Endothelial cell (in vitro differentiated cells): ENCODE measurements at places on chromosomes 16 and 17. TPM values are rescaled to one million over a fixed set of nuclear protein-coding genes. Genes with fewer than 3 reads are reported as not detected.

DNA sequence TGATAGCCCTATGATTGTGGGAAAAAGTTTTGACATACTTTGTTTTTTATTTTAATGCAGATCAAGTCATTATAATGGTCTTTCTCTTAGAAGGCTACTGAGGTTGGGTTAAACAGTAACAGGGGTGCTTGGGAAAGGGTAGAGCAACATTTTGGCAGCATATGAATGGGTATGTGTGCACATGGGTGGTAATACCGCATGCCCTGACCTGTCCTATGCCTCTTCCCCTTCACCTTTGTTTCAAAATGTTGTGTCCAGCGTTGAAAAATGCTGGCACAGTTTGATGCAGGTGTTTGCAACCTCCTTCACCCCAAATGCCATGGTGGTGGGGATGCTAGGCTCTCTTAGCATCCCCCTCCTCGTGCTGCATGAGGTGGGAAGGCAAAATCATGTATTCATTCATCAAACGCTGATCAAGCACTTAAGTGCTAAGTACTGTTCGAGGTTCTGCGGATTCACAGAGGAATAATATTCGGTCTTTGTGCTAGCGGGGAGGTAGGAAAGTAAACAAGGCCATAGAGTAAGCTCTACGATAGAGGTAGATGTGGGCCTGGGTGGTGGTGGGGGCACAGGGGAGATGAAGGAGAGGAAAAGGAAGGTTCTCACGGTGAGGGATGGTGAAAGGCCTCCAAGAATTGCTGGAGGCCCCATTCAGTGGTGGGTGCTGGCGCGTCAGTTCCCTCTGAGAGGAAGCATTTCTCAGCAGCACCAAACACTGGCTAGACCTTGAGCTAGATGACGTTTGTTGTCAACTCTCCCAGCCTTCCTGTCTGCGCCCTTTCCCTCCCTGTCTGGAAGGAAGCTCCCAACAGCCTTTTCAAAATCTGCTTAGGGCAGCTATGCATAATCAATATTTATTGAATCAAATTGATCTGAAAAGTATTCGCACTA lies 13.3 kb upstream of the MARCHF10 start:
- no peak for DNase-seq

GRCh38 chr17:10295728-10296343 lies 77.0 kb downstream of the MYH13 start:
- peak; percentile 80 for DNase-seq

GRCh38 chr17:77681861-77682260 lies 276.6 kb upstream of the TNRC6C start:
- no peak for DNase-seq

GRCh38 chr17:39166437-39167335 lies 725 bp upstream of the ARL5C start:
- no peak for DNase-seq

GRCh38 chr17:14760212-14760611 lies 459.3 kb downstream of the HS3ST3B1 start:
- no peak for DNase-seq

DNA sequence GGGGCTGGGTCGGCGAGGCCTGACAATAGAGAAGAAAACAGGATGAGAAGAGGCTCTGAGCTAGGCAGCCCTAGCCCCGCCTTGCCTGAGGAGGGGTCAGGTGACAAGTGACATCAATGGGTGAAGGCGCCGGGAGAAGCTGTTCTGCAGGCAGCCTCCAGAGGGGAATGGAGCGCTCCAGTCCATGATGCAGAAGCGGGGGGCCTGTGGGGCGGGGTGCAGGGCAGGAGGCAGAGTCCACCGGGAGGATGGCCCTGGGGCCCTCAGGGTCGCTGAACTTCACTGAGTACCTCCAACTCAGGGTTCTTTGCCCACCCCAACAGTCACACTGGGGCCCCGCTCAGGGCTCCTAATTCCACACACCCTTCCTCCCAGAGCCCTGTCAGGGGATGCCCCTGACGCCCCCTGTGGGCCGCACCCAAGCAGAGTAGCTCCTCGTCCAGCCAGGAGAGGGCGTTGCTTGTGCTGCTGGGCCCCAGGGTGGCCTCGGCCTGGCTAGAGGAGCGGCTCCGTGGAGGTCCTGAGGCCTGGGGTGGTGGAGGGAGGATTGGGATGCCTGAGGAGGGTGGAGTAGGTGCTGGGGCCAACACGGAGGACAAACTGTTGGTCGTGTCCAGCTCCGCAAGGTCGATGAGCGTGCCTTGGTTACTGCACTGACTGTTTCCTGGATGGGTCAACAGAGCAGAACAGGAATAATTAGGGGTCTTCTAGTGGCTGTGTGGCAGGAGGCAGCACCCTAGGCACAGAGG lies 20.8 kb downstream of the GGA3 start:
- peak; percentile 71 for DNase-seq

GRCh38 chr16:48608452-48608851 lies 1.5 kb downstream of the N4BP1 start:
- no peak for DNase-seq

DNA sequence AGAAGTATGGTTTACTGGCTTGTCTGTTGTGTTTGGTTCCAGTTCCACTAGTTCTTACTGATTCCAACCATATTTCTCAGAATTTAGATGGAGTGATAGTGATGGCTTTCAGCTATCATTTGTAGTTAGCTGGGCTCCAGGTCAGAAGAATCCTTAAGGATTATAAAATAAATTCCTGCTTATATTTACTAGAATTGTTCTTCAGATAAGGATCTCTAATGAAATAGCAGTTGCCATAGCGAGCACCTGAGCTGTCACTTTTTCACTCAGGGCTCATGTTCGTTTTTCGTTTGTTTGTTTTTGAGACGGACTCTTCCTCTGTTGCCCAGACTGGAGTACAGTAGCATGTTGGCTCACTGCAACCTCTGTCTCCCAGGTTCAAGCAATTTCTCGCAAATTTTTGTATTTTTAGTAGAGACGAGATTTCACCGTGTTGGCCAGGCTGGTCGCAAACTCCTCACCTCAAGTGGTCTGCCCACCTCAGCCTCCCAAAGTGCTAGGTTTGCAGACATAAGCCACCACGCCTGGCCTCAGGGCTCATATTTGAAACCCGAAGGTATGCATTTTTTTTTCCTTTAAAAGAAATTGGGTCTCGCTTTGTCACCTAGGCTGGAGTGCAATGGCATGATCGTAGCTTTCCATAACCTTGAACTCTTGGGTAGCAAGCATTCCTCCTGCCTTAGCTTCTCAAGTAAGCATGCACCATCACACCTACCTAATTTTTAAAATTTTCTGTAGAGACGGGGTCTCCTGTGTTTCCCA lies 42.9 kb downstream of the PAFAH1B1 start:
- no peak for DNase-seq

DNA sequence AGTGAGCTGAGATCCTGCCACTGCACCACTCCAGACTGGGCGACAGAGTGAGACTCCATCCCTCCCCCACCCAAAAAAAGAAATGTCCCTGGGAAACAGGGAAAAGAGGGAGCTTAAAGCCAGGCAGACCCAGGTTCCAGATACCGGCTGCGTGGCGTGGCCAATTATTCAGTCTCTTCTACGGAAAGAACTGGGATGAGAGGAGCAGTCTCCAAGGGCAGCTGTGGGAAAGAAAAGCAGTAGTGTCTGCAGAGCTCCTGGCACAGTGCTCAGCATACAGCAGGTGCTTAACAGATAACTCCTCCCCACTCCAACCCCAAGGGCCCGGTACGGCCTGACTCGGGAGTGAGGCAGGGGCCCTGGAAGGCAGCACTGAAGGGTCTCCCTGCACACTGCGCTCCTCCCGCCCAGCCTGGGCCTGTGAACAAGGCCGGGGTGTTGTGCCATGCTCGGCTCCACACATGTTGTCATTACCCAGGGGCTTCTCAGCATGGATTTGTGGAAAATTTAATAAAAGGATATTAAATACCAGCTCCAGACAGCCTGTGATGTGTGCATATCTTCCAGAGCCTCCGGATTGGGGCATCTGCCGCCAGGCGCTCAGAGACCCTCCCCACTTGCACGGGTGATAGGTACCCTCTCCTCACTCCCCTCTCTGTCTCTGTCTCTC lies 17.6 kb upstream of the SPPL2C start:
- no peak for DNase-seq

GRCh38 chr17:45018848-45019711 lies 32.4 kb downstream of the DCAKD start:
- no peak for DNase-seq

VWA3A gene
- 0.56 TPM for total RNA-seq

GRCh38 chr17:81898029-81898866 lies 3.8 kb upstream of the NPB start:
- no peak for DNase-seq

- DNase-seq, result no peak
Observed at GRCh38 chr16:85567101-85567866, 45.8 kb upstream of the GSE1 start.

GRCh38 chr17:50899005-50899460 lies 32.9 kb upstream of the TOB1 start:
- DNase-seq, result no peak

DNA sequence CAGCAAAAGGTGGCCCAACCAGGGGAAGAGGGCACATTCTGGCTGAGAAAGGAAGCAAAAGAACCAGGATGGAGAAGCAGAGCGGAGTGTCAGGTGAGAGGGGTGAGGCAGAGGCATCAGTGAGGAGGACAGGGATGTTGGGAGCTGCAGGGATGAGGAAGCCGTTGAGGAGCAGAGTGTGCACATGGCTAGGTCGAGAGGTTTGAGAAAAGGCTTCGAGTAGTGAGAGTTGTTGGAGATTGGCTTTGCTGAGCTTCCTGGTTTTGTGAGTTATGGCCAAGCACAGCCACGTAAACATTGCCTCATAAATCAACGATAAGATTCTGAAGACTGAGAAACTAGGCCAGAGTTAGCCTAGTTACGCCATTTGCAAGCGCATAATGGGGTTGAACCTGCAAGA lies 26.9 kb downstream of the DNAH2 start:
- no peak for DNase-seq

GRCh38 chr17:45398800-45399199 lies 33.9 kb downstream of the ARHGAP27 start:
- no peak for DNase-seq

TLCD3B gene
- total RNA-seq, result 1.4 TPM

CDH5 gene
- total RNA-seq, result 1,308 TPM

DNA sequence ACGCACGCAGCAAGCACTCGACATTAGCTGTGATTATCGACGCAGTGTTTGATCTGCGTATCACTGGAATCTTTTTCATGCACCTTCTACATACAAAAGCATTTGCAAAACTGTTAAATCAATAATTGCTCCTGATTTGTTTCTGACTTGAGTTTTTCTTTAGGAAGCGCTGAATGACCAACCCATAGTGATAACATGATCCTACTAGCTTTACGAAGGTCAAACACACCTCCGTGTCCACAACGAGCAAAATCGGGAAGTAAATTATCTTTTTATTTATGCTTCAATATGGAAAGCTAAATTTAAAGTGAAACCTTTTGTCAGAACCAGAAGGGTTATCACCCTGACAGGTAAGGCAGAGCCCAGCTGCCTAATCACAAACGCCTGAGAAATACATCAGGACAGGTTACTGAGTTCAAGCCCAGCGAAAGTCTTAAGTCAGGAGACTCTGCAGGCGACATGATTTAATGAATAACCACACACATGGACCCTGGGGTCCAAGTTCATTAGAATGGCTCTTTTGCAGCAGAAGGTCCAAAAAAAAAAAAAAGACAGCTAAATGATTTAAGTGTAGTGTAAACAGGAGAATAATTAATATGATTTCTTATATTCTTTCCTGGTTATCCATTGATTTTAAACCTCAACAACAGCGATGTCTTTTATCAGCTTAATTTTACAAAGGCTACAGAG lies 104.2 kb downstream of the ADCY9 start:
- DNase-seq, result no peak

MAP2K3 gene
- total RNA-seq, result 65.8 TPM

- no peak for DNase-seq
Observed at GRCh38 chr16:7596308-7596707, 263.7 kb downstream of the RBFOX1 start.

ACSM2B gene
- not detected for total RNA-seq

DNA sequence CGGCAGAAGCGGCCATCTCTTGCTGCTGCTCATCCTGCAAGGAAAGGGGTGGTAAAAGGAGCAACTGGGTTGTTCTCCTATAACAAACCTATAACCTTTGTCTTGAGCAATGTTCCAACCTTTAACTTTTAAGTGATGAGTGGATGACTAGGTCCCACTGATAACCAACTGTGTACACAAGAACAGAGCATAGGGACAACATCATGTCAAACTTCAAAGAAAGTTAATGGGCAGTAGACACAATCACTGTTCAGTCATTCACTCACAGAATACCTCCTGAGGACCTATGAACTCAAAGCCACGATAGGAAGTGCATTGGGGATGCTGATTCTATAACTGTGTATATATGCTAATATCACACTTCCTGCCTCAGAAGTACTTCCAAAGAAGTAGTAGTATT lies 21.6 kb downstream of the CFAP97D1 start:
- no peak for DNase-seq

DNA sequence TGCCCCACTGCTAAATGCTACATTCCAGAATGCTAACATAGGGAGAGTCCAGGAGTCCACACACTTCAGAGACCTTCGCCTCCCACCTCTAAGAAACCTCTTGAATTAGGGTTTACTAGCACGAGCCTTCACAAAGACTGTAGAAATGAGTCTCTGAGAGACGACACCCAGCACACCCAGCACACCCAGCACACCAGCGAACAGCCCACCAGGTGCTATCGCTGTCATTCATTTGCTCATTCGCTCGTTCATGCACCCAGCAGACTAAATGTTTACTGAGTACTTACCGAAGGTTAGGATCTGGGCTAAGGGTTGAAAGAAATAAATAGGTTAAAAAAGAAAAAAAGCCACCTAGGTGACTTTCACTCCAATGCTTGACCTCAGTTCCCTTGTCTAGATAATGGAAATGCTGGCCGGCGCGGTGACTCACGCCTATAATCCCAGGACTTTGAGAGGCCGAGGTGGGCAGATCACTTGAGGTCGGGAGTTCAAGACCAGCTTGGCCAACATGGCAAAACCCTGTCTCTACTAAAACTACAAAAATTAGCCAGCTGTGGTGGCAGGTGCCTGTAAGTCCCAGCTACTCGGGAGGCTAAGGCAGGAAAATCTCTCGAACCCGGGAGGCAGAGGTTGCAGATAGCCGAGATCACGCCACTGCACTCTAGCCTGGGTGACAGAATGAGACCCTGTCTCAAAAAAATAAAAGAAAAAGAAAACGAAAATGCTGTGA lies 100.8 kb downstream of the ADCY9 start:
- DNase-seq, result no peak

EXOSC6 gene
- total RNA-seq, result 25.1 TPM

GRCh38 chr16:12837291-12837690 lies 33.6 kb upstream of the CPPED1 start:
- no peak for DNase-seq
